Left colon (tissue), 2 donors: ENCODE measurements at places on chromosomes 3 and 15. TPM values are rescaled to one million over a fixed set of nuclear protein-coding genes. Genes with fewer than 3 reads are reported as not detected.

GOLGA8S gene
- 0.09 TPM for total RNA-seq

GOLGA8T gene
- 0.15 TPM for total RNA-seq

FETUB gene
- total RNA-seq: not detected

- peak; percentile 62 for DNase-seq
Observed at GRCh38 chr3:150469031-150469930, 61.2 kb downstream of the TSC22D2 start.

DNA sequence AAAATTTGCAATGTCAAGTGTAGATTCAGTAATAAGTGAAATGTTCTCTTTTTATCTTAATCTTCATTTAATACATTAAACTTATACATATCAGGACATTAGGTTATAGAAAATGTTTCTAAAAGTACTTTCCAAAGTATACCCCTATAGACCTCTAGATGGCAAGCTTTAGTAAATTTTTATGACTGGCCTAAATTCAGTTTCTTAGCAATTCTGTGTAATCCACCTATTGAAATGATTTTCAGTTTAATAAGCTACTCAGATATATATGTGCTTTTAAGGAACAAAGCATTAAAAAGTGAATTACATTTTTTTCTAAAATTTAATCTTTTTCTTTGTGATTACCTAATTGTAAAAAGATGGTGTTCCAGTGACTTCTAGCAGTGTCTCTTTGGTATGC is 342.2 kb downstream of the GBE1 start:
- no peak for DNase-seq
